Hair follicular keratinocyte (primary cell): ENCODE measurements at places on chromosomes 12 and 14. TPM values are rescaled to one million over a fixed set of nuclear protein-coding genes. Genes with fewer than 3 reads are reported as not detected.

Gene KRT78
- 0.04 and 0.16 TPM in 2 replicates for total RNA-seq

Gene CABP1
- 0.30 TPM in 1 of 2 replicates, not detected in the other for total RNA-seq

Gene BDKRB1
- total RNA-seq = 6.2 and 8.7 TPM in 2 replicates

Gene AICDA
- not detected in 2 replicates for total RNA-seq

Gene PRH2
- total RNA-seq = not detected in 2 replicates

Gene SLC7A7
- 0.78 and 5.2 TPM in 2 replicates for total RNA-seq

Gene ASB2
- not detected in 2 replicates for total RNA-seq

Gene MYH6
- not detected in 2 replicates for total RNA-seq

Gene NRL
- 1.2 and 2.2 TPM in 2 replicates for total RNA-seq

Gene TRPV4
- total RNA-seq = 0.87 and 1.6 TPM in 2 replicates

Gene AJUBA
- 144 and 157 TPM in 2 replicates for total RNA-seq

Gene GUCY2C
- total RNA-seq = 0.08 TPM in 1 of 2 replicates, not detected in the other

Gene NAA30
- 9.6 and 10.2 TPM in 2 replicates for total RNA-seq

Gene PPP4R3A
- total RNA-seq = 37.7 TPM in 2 replicates

Gene CACNA1C
- 0.15 TPM in 1 of 2 replicates, not detected in the other for total RNA-seq

Gene PTPRO
- 0.08 and 0.30 TPM in 2 replicates for total RNA-seq

Gene EFS
- 8.2 and 10.1 TPM in 2 replicates for total RNA-seq

Gene FOXA1
- total RNA-seq = 0.08 TPM in 1 of 2 replicates, not detected in the other

Gene EML5
- 0.16 and 0.72 TPM in 2 replicates for total RNA-seq

Gene ASIC1
- total RNA-seq = 3.5 and 8.4 TPM in 2 replicates

Gene BAZ1A
- total RNA-seq = 30.2 and 34.4 TPM in 2 replicates

Gene CELA1
- total RNA-seq = not detected in 2 replicates

Gene RERG
- not detected in 2 replicates for total RNA-seq

Gene TAS2R14
- total RNA-seq = 0.19 and 0.70 TPM in 2 replicates

Gene ENDOU
- 0.04 TPM in 1 of 2 replicates, not detected in the other for total RNA-seq

Gene FAM161B
- 1.6 TPM in 2 replicates for total RNA-seq

Gene KRT77
- total RNA-seq = not detected in 2 replicates

Gene NANOG
- not detected in 2 replicates for total RNA-seq

Gene TSPAN19
- 0.55 and 0.57 TPM in 2 replicates for total RNA-seq

Gene RAP1B
- 159 and 226 TPM in 2 replicates for total RNA-seq

Gene SERPINA6
- not detected in 2 replicates for total RNA-seq

Gene RNASE1
- not detected in 2 replicates for total RNA-seq

Gene JDP2
- total RNA-seq = 14.3 and 35.6 TPM in 2 replicates

Gene PIK3C2G
- total RNA-seq = 2.2 and 7.7 TPM in 2 replicates

Gene ABCD2
- not detected in 2 replicates for total RNA-seq

Gene GALNT9
- not detected in 2 replicates for total RNA-seq

Gene SERPINA10
- not detected in 2 replicates for total RNA-seq

Gene HPD
- total RNA-seq = not detected in 2 replicates

Gene PMEL
- 1.8 and 3.4 TPM in 2 replicates for total RNA-seq

Gene LAG3
- 0.08 TPM in 1 of 2 replicates, not detected in the other for total RNA-seq
